ENCODE measurements at places on chromosomes 3 and 15.

DNA sequence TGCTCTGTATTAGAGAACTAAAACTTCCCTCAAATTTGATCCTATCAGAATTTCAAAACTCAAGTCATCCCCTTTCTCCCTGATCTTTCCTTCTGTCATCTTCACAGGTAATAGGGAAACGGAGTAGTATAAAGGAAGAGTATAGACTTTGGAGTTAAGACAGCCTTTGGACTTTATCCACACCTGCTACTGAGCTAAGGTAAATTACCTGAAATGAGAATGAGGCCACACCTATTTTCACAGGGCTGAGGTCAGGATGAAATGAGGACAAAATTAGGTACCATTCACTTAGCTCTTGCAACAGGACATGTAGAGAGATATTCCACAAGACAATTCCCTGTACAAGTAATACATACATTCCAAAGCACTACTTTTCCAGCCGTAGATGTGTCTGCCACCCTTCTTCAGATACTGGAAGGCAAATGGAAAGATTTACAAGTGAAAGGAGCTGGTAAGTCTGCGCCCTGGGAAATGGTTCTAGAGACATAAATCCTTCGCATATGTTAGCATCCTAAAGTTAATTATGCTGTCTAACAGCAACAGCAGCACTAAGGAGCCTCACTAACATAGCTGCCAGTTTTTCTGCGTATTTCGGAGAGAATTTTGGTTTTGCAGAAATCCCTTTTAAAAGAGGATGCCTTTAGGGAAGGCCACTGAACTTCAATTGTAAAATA lies 461.8 kb downstream of the SHQ1 start:
- no peak for DNase-seq

GRCh38 chr3:175518459-175518858 lies 659.3 kb downstream of the NAALADL2 start:
- DNase-seq: no peak

DNA sequence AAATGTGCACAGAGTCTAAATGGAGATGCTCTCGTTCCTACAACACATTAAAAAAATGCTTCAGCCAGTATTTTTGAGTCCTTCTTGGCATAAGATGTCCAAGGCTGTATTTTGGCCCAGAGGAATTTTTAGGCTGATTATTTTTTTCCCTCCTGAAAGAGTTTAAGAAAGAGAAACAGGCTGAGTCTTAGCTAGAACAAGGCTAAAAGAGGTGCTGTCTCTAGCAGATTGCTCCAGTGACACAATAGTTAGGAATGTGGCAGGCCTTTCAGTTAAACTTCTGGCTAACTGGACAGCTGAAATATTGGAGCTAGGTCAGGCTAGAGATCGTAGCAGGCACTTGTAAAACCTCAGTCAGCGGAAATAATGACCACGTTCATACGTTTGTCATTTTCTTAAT lies 271.4 kb upstream of the RARB start:
- DNase-seq: no peak

DNA sequence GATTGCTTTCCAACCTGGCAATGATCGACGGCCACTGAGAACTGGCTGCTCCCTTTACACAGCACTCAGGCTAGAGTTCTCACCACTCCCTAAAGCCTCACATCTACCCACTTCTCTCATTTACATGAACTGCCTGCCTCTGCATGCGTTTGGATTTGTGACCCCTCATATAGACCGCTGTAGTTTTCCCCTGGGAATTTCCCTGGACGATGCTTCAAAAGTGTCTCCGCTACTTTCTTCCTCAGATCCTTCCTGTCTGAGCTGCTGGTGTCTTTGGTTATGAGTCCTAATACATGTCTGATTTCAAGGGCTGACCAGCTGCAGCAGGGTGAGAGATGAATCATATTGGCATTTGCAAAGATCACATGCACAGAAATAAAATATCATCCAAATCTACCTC lies 116.7 kb upstream of the ETV5 start:
- DNase-seq: no peak

GRCh38 chr3:153973722-153974265 lies 147.4 kb upstream of the ARHGEF26 start:
- DNase-seq: no peak

GRCh38 chr15:39629371-39629770 lies 48.5 kb downstream of the THBS1 start:
- DNase-seq: no peak

DNA sequence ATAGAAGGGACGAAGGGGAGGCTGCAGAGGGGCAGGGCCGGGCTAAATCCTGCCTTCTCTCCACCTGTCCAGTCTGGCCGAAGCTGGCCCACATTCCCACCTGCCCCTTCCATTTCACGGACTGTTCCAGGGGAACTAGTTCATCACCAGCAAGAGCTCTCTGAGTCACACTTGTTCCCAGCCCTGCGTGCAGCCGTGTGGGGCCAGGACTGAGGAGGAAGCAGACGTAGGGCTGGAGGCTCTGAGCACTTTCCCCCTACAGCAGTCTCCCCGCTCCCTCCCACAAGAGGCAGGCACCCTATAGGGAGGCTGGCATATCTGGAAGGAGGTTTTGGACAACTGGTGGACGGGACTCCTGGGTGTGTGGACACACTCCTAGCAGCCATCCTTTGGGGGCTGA lies 3.0 kb downstream of the ITIH4 start:
- DNase-seq: no peak

- DNase-seq: no peak
These were observed 46.0 kb upstream of the GLCE start for GRCh38 chr15:69114331-69114928.

GRCh38 chr3:145899241-145899640 lies 261.7 kb downstream of the PLOD2 start:
- no peak for DNase-seq

GRCh38 chr3:101271728-101272127 lies 48.6 kb downstream of the IMPG2 start:
- DNase-seq: no peak

DNA sequence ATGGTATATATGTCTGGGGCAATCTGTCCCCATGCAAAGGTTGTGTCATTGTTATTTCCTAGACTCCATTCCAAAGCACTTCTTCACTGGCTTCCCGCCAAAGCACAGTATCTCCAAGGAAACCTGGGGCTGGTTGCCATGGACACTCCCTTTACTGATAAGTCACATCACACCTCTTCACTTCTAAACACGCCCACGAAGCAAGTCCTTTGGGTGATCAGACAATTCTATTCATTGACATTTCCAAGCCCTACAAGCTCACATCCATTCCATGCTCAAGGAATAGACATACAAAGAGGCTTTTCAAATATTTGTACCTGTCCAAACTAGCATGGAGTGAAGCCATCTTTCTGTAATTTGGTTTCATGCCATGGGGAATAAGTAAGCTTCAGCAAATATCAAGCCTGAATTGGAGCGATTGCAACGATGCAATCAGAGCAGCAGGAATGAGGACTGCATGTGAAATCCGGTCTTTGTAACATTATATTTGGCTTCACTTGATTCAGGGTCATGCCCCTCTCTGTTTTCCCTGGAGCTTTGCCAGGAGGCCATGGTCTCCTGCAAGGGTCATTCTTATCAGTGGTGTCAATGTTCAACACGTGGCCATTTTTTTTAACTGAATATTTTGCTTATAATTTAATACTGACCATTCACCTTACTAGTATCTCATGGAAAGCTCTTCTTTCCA lies 201.6 kb upstream of the TMC3 start:
- peak; percentile 10 for DNase-seq

GRCh38 chr15:35308802-35309201 lies 223.7 kb upstream of the NANOGP8 start:
- DNase-seq: no peak

GRCh38 chr15:89812011-89812846 lies 2.4 kb downstream of the ANPEP start:
- DNase-seq: no peak

GRCh38 chr3:155217591-155217990 lies 75.9 kb downstream of the STRIT1 start:
- no peak for DNase-seq

DNA sequence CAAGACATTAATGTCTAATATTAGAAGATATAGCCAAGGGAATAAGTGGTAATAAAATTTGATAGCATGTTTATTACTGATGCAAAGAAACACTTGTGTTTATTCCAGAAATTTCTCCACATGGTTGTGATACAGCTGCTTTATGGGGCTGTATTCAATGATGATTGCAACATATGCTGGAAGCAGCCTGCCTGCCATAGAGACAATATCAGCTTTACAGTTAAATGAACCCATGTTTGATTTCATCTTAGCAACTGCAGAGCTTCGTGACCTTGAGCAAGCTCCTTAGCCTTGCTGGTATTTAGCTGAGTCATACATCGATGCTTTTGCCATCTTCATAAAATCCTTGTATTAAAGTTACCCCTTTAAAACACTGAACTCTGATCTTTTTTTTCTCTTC lies 168.1 kb upstream of the STAC start:
- no peak for DNase-seq

- no peak for DNase-seq
These were observed 300.6 kb upstream of the LMCD1 start for GRCh38 chr3:8200996-8201395.

- no peak for DNase-seq
These were observed 23.2 kb upstream of the TM4SF1 start for GRCh38 chr3:149400645-149401044.

GRCh38 chr3:50251220-50251619 lies 15.2 kb downstream of the GNAI2 start:
- DNase-seq: no peak

- no peak for DNase-seq
These were observed 10.3 kb downstream of the MAN2C1 start for GRCh38 chr15:75357976-75358673.

GRCh38 chr3:183085634-183086390 lies 13.5 kb downstream of the MCCC1 start:
- DNase-seq: no peak

DNA sequence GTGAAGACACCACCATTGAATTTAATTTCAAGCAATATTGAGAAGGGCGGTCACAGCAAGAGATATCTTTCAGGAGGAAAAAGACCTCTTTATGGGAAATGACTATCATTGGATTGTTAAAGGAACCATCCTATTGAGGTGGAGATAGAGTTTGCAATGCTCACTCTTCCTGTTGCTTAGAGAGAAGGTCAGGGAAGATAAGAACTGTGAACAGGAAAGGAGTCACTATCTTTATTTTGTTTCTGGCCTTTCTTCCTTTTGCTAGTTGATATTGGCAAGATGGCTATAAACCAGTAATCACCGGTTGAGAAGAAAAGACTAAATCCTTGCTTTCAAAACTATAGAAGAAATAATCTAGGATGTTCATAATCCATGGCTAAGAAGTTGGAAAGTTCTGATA lies 112.1 kb upstream of the TMEM108 start:
- no peak for DNase-seq

DNA sequence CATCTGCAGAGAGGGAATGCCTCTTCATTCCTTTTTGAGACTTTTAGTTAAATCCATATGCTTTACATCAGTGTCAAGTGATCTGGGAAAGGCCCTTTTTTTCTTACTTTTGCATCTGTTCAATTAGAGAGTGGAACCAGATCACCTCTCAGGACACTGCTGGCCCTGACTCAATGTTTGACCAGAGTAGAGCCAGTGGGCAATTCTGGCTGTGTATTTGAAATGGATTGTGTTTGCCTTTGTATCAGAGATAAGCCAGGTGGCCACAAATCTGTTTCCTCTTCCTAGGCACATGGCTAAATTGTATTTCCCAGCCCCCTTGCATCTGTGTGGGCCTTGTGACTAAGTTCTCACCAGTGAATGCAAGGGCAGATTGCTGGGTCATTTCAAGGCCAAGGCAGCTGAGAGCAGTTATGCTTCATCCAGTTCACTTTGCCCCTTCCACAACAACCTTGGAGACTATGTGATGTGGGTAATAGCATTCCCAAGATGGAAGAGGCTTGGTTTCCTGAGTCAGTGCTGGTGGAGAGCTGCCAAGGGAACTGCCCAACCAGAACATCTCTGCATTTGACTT lies 75.6 kb upstream of the CACNA2D3 start:
- no peak for DNase-seq

DNA sequence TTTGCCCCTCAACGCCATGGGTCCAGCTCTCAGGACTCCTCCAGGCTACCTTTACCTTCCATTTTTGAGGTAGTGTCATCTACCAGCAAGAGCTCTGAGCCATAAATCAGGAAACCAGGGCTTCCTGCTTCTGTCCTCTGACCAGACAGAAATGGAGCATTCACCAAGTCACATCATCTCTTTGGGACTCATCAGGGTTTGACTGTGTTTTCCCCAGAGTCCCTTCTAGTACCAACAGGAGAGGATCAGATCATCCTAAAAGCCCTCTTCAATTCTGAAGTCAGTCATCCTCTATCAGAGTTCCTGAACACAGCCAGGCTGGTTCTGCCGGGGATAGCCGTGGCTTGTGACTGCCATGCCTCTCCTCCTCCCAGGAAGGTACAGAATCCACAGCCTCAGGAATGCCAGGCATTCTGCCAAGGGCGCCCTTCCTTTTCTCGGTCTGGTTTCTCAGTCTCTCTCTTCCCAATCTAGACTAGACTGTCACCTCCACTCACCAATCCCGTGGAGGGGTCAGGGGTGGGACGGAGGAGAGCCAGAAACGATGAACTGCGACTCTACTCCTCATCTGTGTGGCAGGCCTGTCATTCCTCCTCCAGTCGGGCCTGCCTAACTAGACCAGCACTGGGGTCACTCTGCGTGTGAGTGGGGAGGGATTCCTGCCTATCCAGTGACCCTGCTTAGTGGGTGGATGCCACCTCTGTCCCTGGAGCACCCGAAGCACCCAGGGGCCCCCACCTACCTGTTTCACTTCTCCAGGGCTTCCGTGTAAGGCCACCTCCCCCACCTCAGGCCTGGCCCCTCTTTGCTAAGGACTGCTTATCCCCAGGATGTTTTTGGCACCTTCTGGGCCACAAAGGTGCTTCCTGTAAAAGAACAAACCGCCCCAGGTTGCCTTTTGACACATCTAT lies 30.9 kb downstream of the CCNL1 start:
- no peak for DNase-seq

GRCh38 chr3:44419116-44419922 lies 58.2 kb downstream of the ZNF445 start:
- DNase-seq: no peak

GRCh38 chr15:72902245-72902918 lies 118.8 kb upstream of the ADPGK start:
- DNase-seq: no peak

DNA sequence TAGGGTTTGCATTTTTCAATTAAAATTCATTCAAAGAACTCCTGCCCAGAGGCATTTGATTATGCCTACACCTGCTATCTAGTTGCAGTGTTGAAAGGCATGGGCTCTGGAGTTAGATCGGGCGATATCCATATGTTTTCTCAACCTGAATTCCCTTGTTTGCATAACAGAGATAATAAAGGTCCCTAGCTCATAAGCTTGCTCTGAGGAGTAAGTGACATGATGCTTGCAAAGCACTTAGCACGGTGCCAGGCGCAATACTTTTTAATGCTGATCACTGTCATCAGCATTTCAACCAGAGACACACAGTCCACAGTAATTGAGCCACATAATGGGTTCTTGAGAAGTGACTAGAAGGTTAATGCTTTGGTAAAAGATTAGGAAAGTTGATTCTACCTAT lies 106.3 kb upstream of the SAMMSON start:
- no peak for DNase-seq

GRCh38 chr3:140434261-140434905 lies 243.5 kb upstream of the TRIM42 start:
- DNase-seq: no peak

DNA sequence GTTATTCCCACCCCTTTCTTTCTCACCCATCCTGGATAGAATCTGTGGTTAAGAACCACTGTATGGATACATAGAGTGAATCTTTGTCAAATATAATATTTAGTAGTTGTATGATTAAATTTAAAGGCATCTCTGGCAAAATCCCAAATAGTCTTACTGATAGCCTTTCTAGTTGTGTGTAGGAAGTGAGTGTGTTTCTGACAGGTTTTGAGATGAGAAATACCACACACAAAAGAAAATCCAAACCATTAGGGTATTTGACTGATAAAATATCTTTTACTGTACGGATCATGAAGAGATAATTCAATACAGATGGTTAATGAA lies 44.7 kb upstream of the PLCL2 start:
- no peak for DNase-seq
